ENCODE measurements at places on chromosomes 13 and 19.

DNA sequence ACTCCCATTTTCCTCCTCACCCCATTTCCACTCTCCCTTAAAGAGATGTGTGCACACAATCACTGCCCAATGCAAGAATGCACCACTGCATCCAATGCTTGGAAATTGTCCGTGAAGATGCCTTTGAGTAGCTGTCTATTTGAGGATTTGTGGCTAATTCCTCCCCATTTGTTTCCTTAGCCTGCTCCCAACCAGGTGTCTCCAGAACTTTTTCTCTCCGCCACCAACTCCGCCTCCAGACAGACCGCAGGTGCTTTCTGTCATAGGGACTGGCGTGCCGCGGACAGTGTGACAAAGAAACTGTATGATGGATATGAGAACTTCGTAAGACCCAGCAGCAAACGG, 461 bp upstream of the TM9SF2 start:
- DNase-seq: no peak

- DNase-seq: peak; percentile 31
These were observed 36.6 kb upstream of the OXGR1 start for GRCh38 chr13:97030705-97031452.

GRCh38 chr13:29065142-29065541, 245.0 kb downstream of the MTUS2 start:
- no peak for DNase-seq

- DNase-seq: no peak
These were observed 72.5 kb upstream of the XPO4 start for GRCh38 chr13:20974981-20975585.

DNA sequence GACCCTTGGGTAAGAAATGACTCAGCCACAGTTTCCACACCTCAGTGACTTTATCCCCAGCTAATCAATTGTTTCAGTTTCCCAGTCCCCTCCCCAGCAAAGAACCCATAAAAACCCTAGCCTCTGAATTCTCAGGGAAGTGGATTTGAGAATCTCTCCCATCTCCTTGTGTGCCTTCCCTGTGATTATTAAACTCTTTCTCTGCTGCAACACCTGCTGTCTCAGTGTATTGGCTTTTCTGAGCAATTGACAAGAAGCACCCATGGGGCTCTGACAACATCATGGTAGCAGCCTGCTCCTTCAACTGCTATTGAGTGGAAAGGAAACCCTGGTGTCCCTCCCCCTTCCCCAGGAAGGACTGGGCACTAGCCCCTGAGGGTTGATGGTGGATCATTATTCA, 73.7 kb downstream of the UQCRFS1 start:
- no peak for DNase-seq

DNA sequence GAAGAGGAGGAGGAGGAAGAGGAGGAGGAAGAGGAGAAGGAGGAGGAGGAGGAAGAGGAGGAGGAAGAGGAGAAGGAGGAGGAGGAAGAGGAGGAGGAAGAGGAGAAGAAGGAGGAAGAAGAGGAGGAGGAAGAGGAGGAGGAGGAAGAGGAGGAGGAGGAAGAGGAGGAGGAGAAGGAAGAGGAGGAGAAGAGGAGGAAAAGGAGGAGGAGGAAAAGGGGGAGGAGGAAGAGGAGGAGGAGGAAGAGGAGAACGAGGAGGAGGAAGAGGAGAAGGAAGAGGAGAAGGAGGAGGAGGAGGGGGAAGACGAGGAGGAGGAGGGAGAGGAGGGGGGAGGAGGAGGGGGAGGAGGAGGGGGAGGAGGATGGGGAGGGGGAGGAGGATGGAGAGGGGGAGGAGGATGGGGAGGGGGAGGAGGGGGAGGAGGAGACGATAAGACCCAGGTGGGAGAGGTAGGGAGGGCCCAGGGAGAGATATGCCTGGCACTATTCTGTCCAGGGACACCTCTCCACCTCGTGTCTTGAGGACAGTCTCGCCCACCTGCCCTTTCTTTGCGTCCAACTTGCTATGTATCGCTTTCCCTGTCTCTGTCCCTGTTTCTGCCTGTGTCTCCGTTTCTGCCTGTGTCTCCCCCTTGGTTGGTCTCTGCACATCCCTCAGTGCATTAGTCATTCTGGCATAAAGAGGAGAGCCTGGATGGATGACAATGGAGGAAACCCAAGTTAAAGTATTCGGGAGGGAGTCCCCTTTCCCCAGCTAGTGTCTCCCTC, 7.1 kb upstream of the KLK5 start:
- no peak for DNase-seq

DNA sequence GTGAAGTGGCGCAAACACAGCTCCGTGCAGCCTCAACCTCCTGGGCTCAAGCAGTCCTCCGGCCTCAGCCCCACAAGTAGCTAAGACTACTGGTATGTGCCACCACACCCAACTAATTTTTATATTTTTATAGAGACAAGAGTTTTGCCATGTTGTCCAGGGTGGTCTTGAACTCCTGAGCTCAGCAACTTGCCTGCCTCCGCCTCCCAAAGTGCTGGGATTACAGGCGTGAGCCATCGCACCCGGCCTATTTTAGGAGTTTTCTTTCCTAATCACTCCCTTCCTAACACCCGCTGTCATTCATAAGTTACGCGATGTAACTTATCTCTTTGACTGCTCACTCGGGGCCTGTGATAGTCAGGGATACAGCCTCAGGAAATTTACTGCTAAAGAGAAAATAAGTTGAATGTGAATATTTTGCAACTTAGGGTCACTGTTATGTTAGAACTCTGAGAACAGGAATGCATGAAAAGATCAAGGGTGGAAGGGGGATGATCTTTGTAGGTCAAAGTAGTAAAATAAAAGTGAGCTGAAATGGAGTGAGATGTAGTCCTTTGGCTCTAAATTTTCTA, 140.3 kb downstream of the DCT start:
- DNase-seq: no peak
